Stimulated activated CD4-positive, alpha-beta T cell treated with anti-CD3 and anti-CD28 coated beads, Interleukin-1b, Interleukin-23, amount 100 ng/mL, for 4 hours (primary cell): ENCODE measurements at places on chromosomes 12 and 14.

DNA sequence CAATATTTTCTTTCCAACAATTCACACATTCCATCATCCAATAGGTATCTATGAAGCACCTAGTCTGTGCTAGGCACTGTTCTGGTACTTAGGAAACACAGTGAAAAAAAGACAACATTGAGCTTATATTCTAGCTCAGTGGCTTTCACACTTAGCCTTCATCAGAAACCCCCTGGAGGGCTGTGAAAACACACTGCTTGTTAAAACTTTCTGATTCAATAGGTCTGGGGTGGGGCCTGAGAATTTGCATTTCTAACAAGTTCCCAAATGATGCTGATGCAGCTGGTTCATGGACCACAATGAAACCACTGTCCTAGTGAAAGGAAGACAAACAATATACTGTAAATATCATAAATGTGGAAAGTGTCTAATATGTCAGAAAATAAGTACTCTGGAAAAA, 5.9 kb downstream of the VTI1B start:
- DNase-seq, result no peak

DNA sequence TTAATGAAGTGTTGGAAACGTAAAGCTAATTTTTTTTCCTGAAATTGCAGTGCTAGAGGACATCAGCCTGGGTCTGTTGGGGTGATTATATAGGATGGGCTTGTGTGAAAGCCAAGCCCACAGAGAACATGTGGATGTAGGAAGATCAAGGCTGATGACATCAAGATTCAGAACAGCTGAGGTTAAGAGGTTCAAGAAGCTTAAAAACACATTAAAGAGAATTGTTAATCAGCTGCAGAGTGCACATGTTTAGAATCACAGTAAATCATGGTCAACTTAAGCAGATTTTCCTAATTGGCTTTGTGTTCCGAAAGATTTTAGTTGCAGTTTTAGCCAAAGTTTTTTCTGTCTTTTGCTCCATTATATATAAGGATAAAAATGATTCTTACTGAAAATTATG, 87.9 kb upstream of the PRICKLE1 start:
- DNase-seq, result no peak

DNA sequence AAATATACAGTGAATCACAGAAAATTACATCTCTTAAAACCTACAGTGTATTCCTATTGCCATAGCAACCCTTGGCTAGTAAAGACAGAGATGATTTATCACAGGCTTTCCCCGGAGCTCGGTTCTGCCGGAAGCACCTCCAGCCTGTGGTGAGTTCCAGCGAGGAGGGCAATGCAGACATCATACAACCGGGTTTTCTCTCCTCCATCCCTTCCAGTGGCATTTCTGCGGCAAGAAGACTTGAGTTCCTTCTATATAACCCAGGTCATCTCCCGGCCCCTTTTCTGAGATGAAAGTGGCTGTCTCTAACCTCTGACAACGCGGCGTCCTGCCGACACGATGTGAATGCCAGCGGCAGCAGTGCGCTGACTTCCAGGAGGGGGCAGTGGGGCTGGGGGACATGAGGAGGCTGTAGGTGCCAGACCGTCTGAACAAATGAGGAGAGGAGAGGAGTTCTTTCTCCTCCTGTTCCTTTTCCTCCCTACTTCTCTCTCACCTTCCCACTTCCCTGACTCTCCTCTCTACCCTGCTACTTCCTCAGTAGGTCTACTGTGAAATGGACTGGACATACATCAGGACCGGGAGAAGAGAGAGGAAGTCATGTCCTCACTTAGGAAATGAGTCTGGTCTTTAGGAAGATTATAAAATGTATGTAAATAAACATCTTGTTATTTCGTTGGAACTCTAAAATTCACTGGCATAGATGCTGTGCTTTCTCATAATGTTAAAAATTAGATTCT, 68.6 kb upstream of the MAX start:
- DNase-seq, result peak; percentile 22

DNA sequence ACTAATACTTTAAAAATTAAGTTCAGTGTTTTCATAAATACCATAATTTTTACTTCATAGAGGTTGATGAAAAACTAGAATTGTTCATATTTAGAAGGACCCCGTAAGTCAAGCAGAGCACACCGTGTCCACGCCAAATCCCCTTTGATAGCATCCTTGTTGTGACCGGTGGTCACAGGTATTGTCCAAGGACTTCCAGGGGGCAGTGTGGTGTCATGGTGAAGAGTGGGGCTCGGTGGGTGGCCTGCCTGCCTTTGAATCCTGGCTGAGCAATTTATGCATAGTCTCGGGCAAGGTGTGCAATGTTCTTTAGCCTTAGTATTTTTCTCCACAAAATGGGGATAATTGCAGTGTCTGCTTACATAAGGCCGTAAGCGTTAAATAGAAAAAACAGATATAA, 169.9 kb downstream of the KTN1 start:
- no peak for DNase-seq

DNA sequence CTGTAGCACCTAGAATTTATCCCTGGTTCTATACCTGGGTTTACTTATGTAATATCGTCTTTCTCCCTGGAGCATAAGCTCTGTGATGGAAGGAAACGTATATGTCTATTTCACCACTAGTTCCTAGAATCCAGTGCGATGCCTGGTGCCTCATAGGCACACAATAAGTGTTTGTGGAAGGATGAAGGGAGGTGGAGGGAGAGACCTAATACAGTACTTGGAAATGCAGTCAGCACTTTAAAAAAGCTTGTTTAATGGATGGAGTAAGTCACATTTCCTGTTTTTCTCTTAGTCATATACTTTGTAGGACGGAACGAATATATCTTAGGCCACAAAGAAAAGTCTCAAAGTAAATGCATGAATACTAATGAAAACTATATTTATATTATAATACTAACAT, 186.5 kb upstream of the HMGA2 start:
- DNase-seq, result no peak

GRCh38 chr12:3201339-3202051, 124.3 kb downstream of the TSPAN9 start:
- no peak for DNase-seq

DNA sequence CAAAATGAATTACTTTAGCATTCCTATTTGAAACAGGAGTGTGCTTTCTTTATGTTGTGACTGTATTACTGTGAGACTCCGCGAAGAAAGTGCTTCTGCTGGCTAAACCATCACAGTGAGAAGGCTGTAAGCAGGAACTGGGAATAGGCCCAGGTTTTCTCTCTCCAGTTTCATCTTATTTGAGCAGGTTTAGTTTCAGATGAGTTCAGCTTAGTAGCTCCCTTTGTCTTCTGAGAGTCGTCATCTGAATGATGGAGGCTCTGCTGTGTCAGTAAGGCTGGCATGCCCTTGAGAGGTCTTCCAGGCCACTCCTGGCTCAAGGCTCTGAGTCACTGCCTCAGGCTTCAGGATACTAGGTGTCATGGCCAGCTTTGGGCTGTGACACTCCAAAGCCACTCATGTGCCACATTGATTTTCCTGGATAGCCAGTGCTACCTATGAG, 205.6 kb upstream of the RGS6 start:
- DNase-seq, result no peak
